ENCODE measurements at places on chromosomes 2 and 18.
A peak's percentile ranks its signal among the peaks of the same experiment; 100 is the strongest.

DNA sequence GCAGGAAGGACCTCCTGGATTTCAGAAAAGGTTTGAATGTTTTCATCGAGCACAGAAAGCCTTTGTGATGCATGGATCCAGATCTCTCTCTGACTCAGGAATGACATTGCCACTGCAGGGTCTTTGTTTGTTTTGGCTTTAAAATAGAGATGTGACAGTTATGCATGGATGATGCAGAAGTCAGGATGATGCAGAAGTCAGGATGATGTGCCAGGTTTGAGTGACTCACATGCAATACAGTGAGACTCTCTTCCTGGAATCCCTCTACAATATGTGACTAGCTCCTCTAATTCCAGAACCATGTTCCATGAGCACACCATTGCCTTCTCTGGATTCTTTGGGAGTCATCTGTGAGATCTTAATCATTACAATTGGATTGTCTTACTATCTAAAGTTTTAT lies 177.9 kb upstream of the RAB6C start:
- DNase-seq, result no peak

DNA sequence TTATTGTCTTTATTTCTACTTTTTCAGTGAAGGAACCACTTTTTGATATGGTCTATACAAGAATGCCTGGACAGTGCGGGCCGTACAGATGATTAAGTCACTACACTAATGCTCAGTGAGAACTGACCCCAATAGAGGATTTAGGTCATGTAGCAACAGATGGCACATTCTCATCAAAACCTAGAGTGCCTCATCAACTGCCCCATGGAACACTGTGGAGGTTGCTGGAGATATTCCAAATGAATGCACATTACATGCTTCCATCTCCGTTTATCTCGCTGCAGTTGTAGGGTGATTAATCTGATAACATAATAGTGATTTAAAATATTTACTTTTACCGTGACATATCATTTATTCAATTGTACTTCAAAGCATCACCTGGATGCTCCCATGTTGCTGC lies 41.8 kb upstream of the COPS8 start:
- no peak for DNase-seq

GRCh38 chr2:31263636-31264190 lies 29.8 kb downstream of the EHD3 start:
- no peak for DNase-seq

DNA sequence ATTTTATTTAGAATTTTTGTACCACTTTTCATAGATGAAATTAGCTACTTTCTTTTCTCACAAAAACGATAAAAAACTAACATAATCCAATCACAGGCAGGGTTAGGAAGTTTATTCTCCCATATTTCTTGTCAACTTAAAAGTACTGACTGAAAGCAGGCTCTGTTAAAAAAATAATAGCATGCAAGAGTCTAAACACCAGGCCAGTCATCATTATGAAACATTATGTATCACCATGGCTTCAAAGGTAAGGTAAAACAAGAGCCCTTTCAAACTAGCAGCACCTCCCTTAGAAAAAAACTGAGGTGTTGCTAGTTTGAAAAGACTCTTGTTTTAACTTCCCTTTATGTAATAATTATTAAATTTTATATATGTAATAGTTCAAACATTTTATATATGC lies 848.0 kb downstream of the RNF144A start:
- no peak for DNase-seq

DNA sequence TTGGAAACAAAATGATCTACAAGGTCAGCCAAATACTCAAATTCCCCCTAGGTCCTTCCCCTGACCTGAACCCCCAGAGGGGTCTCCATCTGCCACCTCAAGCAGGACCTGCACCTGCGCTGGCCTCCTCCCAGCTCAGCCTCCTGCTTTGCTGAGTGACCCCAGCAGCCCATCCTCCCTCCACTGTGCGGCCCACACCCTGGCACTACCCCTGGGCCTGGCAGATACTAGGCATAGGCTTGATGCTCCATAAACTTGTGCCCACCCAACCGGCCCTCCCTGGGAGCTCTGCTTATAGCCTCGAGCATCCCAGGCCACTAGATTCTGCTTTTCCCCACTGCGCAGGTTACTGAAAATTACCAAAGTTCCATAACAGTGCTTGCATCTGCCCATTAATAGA lies 156.2 kb downstream of the HDAC4 start:
- DNase-seq, result no peak

- DNase-seq, result no peak
Observed at GRCh38 chr2:107002735-107003134, 116.8 kb upstream of the ST6GAL2 start.

DNA sequence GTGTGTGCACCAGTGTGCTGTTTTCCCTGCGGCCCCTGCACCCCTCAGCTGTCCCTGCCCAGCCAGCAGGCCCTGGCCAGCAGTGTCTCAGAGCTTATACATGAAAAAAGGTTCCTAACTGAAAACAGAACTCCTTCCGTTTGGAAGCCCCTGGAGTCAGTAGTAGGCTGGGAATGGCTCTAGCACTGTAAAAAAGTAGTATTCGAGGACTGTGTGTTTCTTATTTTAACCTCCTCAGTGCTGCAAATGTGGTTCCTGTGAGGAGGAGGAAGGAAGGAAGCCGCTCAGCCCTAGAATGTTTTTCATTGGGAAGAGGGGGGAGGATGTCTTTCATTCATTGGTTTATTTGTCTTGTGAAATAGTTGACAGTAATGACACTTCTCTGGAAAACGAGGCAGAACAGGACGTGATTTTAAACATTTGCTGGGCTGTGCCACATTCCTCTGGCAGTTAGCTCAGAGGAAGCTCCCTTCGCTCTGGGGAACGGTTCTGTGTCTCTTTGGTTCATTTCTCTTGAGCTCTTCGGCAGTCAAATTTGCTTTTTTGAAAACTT lies 103.5 kb downstream of the SPTBN1 start:
- DNase-seq, result peak; percentile 54

- no peak for DNase-seq
Observed at GRCh38 chr2:21727101-21727500, 603.3 kb downstream of the TDRD15 start.

- DNase-seq, result no peak
Observed at GRCh38 chr2:178949584-178949983, 100.4 kb downstream of the CCDC141 start.

GRCh38 chr2:96116879-96117533 lies 635 bp upstream of the ADRA2B start:
- no peak for DNase-seq

GRCh38 chr2:187168720-187169713 lies 279.0 kb downstream of the CALCRL start:
- DNase-seq, result no peak

- no peak for DNase-seq
Observed at GRCh38 chr2:24521975-24522639, 31.1 kb downstream of the NCOA1 start.

DNA sequence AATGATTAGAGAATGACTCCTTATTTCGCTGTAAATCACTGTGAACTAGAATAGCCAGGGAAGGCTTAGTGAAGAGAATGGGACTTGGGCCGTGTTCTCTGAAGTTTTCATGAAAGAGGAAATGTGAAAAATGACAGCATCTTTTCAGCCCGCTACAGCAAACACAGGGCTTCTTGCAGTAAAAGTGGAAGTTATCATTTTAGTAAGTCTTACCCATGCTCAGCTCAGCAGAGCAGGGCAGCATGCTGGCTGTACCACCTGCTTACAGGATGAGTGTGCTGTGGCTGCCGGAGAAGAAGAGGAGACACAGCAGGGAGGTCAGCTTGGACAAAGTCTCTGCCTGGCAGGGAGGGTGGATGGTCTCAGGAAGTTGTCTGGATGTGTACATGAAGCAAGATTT lies 300.7 kb upstream of the DLGAP1 start:
- no peak for DNase-seq

DNA sequence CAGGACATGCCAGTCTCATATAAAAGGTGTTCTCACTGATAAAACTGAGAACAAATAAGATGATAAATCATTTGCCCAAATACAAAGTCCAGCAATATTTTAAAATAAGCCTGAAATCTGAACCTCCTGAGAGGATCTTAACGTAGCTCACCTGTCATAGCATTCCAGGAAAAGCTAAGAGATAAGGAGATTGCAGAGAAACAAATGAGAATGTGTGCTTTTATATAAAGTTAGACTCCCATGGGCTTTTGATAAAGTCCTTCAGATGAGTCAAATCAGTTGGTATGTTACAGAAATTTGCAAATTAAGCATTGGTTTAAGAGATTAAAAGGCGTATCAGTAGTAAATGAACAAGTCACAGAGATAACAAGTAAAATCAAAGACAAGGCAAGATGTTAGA lies 452.9 kb upstream of the CHAC2 start:
- DNase-seq, result no peak

DNA sequence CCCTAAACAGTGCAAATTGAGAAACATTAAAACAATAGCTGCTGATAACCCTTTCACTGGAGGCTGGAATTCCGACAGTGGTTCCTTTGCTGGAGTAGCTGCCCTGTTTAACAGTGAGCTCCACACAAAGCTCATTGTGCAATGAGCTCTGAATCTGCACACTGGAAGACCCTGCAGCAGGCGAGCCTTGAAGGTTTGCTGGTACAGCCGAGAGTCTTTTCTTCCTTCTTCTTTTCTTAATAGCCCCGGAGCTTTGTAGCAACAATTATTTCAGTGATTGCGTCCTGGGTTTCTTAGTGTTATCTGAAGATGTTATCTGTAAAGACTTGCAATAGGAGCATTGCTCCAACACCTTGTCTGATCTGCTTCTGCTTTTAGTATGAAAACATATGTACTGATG lies 50.8 kb upstream of the CXCR4 start:
- no peak for DNase-seq

Measured in AG09319 (cell line).